ENCODE measurements at places on chromosomes 4 and X.

- no peak for DNase-seq
These were observed 58.5 kb upstream of the AGTR2 start for GRCh38 chrX:116111934-116112595.

- no peak for DNase-seq
These were observed 47.6 kb downstream of the THOC2 start for GRCh38 chrX:123685232-123685631.

GRCh38 chr4:113153529-113154101 lies 104.2 kb downstream of the ANK2 start:
- DNase-seq: no peak

- DNase-seq: no peak
These were observed 24.4 kb upstream of the CFAP299 start for GRCh38 chr4:80311130-80311529.

GRCh38 chr4:121072224-121073003 lies at the start of gene NDNF:
TSS of gene NDNF (minus strand) at chr4:121072535. CDS start at chr4:121045837, 26,698 bp downstream.
- peak; percentile 26 for DNase-seq

GRCh38 chr4:57691370-57691769 lies 581.2 kb upstream of the IGFBP7 start:
- no peak for DNase-seq

GRCh38 chr4:169745291-169745690 lies 12.5 kb downstream of the HPF1 start:
- peak; percentile 80 for DNase-seq

- no peak for DNase-seq
These were observed 14.8 kb upstream of the MAMLD1 start for GRCh38 chrX:150348365-150348764.

- DNase-seq: peak; percentile 62
These were observed 74.3 kb downstream of the SNX25 start for GRCh38 chr4:185283723-185284122.

- peak; percentile 30 for DNase-seq
These were observed 137.2 kb downstream of the DIPK2B start for GRCh38 chrX:45063319-45064095.

DNA sequence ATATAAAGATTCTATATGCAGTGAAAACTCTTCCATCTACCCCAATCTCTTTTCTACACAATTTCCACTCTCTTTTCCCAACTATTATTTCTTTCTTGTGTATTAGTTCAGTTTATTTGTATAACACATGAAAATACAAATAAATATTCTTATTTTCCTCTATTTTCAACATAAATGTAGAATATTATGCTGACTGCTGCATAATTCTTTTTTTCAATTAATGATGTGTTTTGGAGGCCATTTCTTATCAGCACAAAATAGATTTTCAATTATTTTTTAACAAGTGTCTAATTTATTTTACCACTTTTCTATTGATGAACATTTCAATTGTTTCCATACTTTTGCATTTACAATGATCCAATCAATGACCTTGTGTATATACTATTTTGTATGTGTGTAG lies 557.7 kb upstream of the NR3C2 start:
- no peak for DNase-seq

DNA sequence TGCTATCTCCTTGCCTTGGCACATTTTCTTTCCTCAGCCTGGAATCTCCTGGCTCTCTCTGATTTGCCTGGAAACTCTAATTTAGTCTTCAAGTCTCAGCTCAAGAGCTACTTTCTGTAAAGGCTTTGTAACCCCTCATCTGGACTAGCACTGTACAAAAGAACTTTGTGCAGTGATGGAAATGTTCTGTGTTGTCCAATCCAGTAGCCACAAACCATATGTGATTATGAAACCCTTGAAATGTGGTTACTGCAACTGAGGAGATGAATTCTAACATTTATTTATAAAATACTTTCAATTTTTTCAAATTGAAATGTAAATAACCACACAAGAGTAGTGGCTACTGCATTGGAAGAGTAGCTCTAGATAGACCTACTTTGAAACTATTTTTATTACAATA lies 66.6 kb upstream of the HS3ST1 start:
- peak; percentile 9 for DNase-seq

- DNase-seq: peak; percentile 38
These were observed 199.0 kb upstream of the NUDT6 start for GRCh38 chr4:123121241-123121907.

- DNase-seq: peak; percentile 41
These were observed 32.8 kb downstream of the CLDN2 start for GRCh38 chrX:106952988-106953387.

- no peak for DNase-seq
These were observed 903.7 kb upstream of the ADGRL3 start for GRCh38 chr4:60296386-60296785.

- DNase-seq: peak; percentile 69
These were observed 59.0 kb downstream of the APBB2 start for GRCh38 chr4:41155194-41155830.

GRCh38 chr4:168335621-168336020 lies 17.1 kb upstream of the DDX60 start:
- DNase-seq: no peak

GRCh38 chr4:186002853-186003252 lies 66.1 kb upstream of the TLR3 start:
- no peak for DNase-seq
